T-helper 2 cell treated with Interferon-gamma antibody and Interleukin-4, amounts not matched to agents 5 μg/mL and 100 μg/mL, for 36 hours (primary cell): ENCODE measurements at places on chromosomes 4 and X.
A peak's percentile ranks its signal among the peaks of the same experiment; 100 is the strongest.

DNA sequence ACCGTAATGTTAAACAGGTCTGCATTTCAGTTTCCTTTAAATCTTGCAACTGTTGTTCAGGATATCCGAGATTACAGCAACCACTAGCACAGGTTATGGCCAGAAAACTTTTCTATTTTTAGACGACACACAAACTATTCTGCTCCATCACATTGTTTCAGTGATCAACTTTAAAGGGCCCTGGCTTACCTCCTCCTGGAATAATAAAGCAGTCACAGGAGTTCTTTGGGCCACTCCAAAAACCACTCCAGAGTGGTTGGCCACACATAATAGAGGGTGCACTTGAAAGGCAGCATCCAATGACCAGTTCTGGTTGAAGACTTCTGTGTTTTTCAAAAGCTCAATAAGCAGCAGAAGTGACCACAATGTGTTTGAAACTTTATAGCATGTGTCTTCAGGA lies 118.9 kb downstream of the RAB28 start:
- DNase-seq = no peak

DNA sequence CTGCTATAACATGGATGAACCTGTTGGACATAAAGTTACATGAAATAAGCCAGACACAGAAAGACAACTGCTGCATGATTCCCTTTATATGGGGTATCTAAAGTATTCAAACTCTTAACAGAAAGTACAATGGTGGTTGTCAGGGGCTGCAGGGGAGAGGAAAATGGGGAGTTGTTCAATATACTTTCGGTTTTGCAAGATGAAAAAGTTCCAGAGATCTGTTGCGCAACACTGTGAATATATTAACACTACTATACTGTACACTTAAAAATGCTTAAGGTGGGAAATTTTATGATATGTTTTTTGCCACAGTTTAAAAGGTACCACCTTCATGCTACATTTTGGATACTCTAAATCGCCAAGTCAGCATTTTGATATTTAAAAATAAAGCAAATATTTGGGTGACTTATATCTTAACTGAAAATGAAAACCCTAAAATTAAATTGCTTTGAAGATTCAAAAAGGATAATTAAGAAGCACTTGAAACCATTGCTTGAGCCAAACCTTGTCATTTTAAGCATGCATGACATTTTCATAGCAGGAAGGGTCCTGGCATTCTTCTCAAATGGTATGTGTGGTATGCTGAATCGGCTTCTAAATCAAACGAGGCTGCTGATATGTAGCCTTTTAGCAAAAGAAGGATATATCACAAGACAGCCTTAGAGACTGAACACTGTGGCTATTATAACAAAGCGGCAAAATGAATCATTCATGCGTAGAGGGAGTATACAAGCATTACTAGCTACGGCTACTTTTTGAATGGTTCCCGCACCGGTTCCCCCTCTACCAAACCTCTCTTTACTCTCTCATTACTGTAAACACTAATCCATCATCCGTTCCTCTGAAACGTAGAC lies 607.1 kb upstream of the DIPK2B start:
- no peak for DNase-seq

GRCh38 chr4:37719021-37719420 lies 32.8 kb upstream of the RELL1 start:
- DNase-seq = no peak

DNA sequence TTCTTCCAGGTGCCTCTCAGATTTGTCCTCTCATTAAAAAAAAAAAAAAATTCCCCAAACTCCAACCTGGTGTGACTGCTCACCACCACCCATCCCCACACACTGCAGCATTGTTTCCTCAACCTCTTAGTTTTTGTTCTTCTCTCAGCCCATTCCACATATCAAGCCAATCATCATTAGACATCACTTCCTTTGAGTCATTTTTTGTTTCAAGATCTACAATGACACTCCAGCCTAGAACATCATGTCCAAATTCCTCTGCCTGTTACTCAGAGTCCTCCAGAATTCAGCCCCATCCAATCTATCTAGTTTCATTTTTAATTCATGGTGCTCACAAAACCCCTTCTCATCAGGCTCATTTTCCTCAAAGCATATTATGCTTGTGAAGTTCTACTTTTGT lies 262.5 kb upstream of the TEX13A start:
- DNase-seq = no peak

DNA sequence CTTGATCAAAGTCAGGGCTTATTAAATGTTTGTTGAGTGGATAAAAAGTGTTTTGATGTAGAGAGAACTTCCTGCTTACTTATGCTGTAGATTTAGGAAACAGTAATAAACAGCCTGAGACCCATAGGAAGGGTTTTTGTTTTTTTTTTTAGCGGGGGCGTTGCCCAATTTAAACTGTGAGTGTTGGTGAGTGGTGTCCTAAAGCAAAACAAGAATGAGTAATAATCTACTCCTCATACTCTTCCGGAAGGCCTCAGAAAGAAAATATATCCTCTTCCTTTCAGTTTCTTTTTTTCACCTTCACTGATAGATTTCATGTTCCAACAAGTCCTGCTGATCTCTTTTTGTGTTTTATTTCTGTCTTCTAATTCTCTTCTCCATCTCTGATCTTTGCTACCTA lies 104.4 kb upstream of the SCML1 start:
- no peak for DNase-seq

- DNase-seq = no peak
These were observed 687 bp upstream of the ZNF275 start for GRCh38 chrX:153333266-153333665.

GRCh38 chrX:24668111-24668510 lies 21.0 kb upstream of the PCYT1B start:
- no peak for DNase-seq

DNA sequence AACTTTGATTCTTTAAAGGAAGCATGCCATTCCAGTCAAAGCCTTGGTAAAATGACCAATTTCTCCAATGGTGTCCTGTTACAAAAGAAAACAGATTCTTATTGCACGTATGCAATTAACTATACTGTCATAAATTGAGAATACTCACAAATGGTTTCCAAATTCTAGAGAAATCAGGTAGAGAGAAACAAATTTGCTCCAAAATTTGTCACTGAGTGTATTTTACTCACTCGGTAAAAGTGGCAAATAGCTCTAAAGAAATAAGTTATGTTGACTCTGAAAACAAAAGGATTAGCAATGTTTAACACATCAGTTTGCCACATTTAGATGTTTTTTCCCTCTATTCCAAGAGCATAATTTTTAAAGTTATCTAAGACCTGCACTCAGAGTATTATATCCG lies 133.1 kb downstream of the DMD start:
- DNase-seq = no peak

GRCh38 chr4:84507941-84508340 lies 8.8 kb upstream of the NKX6-1 start:
- no peak for DNase-seq

DNA sequence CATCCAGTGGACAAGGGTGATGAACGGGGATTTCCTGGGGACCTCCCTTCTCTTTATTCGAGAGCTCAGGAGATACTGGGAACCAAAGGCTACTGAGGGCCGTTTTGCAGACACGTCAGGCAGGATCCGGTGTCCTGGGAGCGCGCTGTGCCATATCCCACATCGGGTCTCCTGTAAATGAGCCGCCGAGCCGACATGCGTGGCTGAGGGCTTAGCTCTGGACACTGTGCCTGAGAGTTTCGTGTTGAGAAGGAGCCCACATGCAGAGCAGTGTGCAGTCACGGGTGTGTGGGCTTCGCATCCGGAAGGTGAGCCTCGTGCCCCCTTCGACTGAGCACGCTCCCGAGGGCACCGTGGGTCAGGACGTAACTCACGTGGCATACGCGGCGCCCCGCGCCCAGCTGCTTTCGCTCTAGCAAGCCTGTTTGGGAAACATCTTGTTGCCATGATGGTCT lies 28.5 kb upstream of the HGFAC start:
- DNase-seq = no peak

DNA sequence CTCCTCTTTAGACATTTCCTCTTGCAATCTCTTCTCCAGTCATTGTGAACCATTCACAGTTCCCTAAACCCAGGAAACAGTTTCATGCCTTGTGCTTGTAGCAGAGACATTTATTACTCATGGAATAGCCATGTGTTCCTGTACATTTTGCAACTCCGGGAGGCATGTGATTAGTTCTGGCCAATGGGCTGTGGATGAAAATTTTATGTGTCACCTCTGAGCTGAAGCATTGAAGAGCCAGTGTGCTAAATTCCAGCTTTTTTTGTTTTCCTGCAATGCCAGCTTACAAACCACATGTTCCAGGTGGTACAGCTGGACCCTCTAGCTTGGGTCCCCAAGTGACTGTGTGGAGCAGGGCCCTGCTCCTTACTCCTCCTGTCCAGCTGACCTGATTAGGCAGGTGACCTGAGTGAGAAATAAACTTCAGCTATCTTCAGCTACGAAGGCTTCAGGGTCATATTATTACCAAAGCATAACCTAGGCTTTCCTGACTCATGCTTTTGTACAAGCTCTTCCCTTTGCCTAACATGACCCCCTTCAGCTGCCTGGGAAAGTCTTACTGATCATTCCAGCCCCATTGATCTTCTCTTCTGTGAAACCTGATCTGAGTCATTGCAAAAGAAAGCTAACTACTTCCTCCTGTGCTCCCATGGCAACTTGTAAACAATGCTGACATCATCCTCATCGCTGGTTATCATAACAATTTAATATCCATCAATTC lies 200.4 kb downstream of the PTTG2 start:
- peak; percentile 69 for DNase-seq

- no peak for DNase-seq
These were observed 483.7 kb downstream of the FSTL5 start for GRCh38 chr4:161680146-161680545.

DNA sequence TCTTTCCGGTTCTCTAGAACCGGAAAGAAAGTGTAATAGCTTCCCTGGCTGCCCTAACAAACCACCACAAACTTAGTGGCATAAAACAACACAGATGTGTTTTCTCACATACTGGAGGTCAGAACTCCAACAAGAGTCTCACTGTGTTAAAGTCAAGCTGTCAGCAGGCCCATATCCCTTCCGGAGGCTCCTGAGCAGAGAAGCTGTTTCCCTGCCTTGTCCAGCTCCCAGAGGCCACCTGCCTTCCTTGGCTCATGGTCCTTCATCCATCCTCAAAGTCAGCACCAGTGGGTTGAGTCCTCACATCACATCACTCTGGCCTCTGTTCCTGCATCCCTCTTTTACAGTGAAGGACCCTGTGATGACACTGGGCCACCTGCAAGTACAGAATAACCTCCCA lies 49.8 kb upstream of the HMX1 start:
- DNase-seq = no peak

GRCh38 chr4:169758401-169758962 lies 738 bp upstream of the HPF1 start:
- no peak for DNase-seq

DNA sequence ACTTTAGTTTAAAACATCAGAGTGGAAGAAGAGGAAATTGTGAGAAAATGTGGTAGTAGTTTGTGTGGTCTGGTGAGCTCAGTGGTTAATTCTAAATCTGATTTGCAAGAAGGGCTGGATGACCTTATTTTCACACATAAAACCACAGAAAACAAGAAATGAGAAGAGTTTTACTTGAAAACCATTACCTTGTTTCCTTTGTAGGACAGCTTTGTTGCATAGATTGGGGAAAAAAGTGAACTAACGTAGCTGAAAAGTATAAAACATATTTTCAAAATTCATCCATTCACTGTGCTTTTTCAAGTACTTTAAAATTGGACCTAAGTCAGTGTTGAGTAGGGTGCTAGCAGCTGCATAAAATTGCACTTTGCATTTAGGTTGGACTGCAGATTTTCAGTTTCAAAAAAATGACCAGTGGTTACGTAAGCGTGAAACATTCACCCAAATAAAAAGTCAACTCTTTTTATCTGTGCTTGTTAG lies 211.3 kb downstream of the ARHGAP10 start:
- peak; percentile 21 for DNase-seq

GRCh38 chr4:183855323-183856190 lies 49.5 kb upstream of the STOX2 start:
- DNase-seq = no peak

DNA sequence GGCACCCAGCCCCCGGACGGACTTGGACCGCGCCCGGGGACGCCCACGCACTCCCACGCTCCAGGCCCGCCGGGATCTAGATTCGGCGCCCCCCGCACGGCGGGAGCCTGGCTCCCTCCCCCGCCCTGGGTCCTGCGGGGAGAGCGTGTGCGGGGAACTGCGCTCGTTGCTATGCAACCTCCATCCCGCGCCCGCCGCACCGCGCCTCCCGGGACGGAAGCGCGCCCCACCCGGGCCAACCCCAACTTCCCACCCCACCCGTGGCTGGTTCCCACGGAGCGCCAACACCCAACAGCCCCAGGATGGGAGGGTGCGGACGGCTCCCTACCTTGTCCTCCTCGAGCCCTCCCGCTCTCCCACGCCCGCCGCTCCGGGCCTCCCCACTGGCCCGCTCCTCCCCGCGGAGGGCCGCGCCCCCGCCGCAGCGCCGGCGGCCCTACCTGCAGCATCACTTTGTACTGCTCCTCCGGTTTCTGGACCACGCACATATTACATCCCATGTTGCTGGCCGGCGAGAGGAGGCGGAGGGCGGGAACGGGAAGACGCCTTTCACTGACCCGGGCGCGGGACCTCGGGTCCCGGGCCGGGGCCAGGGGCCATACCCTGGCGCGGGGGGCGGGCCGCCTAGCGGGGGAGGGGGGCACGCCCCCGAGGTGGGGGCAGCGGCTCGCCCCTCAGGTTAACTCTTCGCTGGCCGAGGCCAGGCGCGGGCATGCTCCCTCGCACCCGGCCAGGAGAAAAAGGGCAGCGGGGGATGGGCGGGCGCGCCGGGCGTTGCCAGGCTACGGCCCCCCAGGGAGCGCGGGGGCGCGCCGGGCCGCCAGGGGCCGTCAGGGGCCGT lies at the start of gene PDZD4:
Gene PDZD4, minus strand, starts transcription at position 746 of the 841 bp plus-strand sequence. Its CDS starts 246 bp downstream, at position 500.
- DNase-seq = no peak

GRCh38 chr4:44738615-44739014 lies 12.3 kb upstream of the GNPDA2 start:
- no peak for DNase-seq
